ENCODE measurements at places on chromosomes 1 and 21.

GRCh38 chr1:59705466-59706302 is 109.1 kb upstream of the HOOK1 start:
- DNase-seq = no peak

- DNase-seq = no peak
Observed at GRCh38 chr1:155026154-155026553, 7.4 kb downstream of the DCST2 start.

DNA sequence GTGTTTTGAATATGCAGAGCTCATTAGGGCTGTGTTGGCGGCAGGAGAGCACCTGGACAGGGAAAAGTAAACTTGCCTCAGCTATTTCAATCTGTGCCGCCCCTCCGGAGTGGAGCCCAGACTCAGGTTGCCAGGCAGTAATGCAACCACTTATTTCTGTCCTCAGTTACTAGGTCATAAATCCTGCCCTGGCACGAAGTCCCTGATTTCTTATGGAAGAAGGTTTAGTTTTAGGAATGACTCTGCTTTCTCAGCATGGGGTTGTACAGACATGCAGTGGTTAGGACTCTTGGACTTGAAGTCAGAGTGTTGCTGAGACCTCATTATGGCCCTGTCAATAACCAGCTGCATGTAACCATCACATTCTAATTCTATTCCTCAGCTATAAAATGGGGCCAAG is 98.3 kb upstream of the FGGY start:
- no peak for DNase-seq

- no peak for DNase-seq
Observed at GRCh38 chr1:1038694-1039093, 18.8 kb downstream of the AGRN start.

- no peak for DNase-seq
Observed at GRCh38 chr21:43691086-43691795, 27.7 kb upstream of the PDXK start.

GRCh38 chr1:164240081-164240480 is 318.9 kb upstream of the PBX1 start:
- DNase-seq = no peak

DNA sequence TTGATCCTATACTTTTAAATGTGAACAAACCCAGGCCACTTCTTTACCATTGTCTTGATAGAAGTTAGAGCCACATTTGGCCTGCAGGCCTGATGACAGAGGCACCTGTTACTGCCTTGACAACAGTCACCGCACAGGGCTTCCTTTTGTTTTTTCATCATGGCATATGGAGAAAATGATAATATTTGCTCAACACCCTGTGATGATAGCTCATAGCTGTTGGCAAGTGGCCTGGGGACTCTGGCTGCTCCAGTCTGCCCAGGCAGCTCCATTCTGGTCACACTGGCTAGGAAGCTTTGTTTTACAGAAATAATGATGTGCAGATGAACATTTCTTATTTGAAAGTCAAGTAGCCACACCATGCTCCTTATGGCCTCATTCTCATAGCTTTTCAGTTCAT is 89.6 kb upstream of the GPR88 start:
- no peak for DNase-seq

- DNase-seq = no peak
Observed at GRCh38 chr1:184822267-184822666, 67.6 kb upstream of the EDEM3 start.

DNA sequence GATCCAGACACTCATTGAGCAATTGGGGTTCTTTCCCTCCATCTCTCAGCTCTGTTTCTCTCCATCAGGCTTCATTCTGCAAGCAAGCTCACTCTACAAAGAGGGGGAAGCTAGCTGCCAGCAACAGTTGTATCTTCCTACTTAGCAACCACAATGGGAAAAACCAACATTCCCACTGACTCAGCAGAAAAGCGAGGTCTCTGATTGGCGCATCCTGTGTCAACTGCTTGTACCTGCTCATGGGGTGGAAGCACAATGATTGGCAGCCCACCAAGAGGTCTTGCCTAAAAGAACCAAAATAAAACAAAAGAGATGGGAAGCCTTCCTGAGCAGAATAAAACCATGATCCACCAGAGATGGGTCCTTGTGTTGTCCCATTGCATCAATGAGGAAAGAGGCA is 4.0 kb upstream of the CDA start:
- DNase-seq = no peak

- DNase-seq = no peak
Observed at GRCh38 chr1:162644986-162645314, 12.7 kb downstream of the DDR2 start.

DNA sequence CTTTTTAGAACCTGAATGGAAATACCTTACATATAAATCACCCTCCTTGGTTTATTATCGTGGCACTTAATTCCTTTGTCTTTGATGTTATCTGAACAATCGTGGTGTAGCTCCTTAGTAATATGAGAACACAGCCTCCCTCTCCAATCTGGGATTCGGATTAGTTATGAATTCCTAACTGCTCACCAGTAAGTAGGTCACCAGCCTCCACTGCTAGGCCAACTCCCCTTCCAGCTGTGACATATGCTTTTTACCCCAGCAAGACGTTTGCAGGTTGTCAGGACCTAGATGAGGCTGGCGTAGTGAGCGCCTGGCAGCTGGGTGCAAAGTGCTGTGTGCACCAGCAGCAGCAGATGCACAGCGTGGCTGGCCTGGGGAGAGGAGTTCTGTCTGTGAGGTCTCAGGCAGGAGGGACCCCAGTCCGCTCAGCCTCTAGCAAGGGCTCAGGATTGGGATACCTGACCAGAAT is 38.2 kb downstream of the NTPCR start:
- DNase-seq = no peak

- no peak for DNase-seq
Observed at GRCh38 chr1:164967300-164967699, 389.2 kb downstream of the LMX1A start.

DNA sequence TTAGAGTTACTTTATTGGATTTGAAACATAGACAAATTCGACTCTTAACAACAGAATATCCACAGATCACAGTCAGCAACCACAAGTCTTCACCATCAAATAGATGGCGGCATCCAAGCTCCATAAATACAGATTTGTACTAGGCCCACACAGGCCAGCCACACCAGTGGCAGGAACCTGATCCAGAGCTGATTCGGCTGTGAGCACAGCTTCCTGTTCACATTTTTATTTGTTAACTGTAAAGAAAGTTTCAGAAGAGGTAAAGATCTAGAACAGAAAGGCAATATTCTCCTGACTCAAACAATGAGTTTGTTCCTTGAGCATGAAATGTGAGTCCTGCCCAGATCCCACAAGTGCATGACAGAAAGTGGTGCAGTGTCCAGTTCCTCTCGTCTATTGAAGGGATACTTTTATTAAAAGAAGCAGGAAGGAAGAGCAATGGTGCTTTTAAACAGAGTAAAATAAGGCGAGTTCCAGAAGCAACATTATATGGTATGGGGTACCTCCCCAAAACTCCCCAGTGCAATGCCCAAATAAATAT is 205.8 kb downstream of the SLC45A1 start:
- no peak for DNase-seq

GRCh38 chr1:83596331-83596730 is 402.6 kb downstream of the TTLL7 start:
- DNase-seq = no peak

- DNase-seq = no peak
Observed at GRCh38 chr1:155833665-155834295, 23.2 kb downstream of the GON4L start.

DNA sequence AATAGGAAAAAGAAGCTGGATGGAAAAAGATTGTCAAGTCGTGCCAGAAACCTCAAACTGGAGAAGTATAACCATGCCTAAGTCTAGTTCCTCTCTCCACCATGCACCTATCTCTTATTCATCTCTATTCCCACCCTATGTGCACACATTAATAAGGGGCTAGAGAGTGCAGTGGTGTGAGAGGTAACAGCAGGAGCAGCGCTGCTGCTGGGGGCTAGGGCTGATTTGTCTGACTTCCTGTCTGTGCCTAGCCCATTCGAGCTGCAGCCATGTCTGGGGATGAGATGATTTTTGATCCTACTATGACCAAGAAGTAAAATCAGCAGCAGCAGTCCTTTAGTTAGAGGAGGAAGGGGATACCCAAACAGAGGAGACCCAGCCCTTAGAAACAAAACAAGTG is 43.0 kb downstream of the TRIM33 start:
- no peak for DNase-seq

DNA sequence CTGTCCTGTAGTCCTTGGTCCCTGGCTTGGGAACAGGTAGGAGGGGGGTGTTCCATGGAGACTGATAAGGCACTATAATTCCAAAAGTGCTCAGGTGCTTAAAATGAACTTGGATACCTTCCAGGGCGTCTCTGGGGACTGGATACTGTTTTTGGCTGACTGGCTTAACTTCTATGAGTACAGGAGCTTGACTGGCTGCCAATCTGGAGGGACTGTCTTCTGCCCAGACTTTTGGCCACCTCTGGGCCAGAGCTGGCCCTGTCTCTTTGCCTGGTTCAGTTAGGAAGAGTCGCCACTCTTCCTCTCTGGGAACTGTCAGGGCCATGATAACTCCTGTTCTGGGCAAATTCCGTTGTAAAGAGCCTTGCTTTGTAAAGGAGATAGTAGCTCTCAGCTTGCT is 407.0 kb downstream of the TGFB2 start:
- DNase-seq = no peak

DNA sequence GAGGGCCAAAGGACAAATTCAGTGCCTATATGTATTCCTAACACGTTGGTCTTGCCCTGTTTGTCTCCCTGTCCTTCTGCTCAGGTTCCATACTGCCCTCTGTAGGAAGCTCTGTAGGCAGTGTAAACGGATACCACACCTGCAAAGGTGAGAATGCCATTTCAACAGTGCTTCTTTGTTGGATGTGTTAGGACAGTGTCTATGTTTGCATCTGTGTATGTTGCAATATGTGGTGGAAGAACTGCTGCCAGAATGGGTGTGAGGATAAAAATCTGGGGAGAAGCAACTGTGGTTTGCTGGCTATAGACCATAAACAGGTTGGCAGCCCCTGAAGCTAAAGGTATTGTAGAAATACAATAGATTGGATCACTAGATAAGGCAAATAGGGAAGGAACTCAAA is 113.1 kb upstream of the BMP8A start:
- DNase-seq = no peak

GRCh38 chr21:37118187-37118826 is 45.3 kb downstream of the TTC3 start:
- no peak for DNase-seq

GRCh38 chr1:242140836-242141235 is 141.9 kb upstream of the MAP1LC3C start:
- no peak for DNase-seq

- peak; percentile 13 for DNase-seq
Observed at GRCh38 chr1:243946946-243947345, 96.9 kb upstream of the AKT3 start.

DNA sequence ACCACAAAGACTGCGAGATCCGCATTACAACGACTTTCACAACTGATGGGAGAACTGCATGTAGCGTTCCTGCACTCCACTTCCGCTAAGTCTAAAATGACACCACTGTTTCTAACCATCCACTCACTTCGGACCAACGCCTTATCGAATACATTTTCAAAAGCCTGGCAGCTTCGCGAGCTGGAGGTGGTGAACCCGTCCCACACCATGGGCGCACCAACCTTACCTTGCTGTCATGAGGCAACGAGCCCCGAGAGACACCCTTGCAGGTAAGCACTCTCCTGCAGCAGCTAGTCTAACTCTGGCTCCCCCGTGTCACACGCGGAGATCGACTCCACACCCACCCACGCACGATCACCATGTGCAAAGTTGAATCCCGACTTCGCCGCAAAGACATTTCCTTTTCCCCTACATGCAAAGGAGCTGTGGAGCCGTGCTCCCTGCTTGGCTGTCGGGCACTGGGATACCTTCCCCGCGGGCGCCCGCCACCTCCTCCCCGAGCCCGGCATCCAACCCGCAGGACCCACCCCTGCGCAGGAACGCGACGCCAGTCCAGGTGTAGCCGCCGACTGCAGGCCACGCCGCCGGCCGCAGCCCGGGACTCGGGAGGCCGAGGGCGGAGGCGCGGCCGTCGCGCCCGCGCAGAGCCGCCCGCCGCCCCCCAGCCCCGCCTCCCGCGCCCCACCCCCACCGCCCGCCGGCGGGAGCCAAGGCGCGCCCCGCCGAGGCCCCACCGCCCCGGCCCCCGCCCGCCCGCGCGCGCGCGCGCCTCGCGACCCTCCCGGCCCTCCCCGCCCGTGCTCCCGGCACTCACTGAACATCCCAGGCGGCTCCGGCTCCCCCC is 629 bp downstream of the TAF5L start:
- peak; percentile 21 for DNase-seq

- DNase-seq = no peak
Observed at GRCh38 chr1:2228157-2228594, at the start of gene SKI. SKI (plus strand) TSS chr1:2228319; CDS start chr1:2228767, 448 bp downstream.
